ENCODE measurements at places on chromosomes 4 and X.

- no peak for DNase-seq
Observed at GRCh38 chrX:41686788-41687187, 2.0 kb upstream of the GPR34 start.

- no peak for DNase-seq
Observed at GRCh38 chrX:50719614-50720013, 94.4 kb downstream of the SHROOM4 start.

DNA sequence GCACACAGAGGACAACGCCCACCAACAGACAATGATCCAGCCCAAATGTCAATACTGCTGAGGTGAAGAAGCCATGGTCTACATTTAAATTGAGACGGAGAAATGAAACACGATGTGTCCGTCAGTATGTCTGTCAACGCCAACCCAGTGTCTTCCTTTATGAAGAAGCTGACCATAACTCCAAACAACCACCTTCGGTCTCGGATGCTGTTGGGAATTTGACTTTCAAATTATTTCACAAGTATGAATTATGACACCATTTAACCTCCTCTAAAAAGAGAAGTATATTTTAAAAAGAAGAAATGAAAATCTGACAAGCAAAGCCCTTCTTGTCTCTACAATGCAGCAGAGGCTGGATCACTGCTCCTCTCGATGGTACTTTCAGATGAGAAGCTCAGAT lies 123.7 kb upstream of the MAP3K15 start:
- DNase-seq: no peak

DNA sequence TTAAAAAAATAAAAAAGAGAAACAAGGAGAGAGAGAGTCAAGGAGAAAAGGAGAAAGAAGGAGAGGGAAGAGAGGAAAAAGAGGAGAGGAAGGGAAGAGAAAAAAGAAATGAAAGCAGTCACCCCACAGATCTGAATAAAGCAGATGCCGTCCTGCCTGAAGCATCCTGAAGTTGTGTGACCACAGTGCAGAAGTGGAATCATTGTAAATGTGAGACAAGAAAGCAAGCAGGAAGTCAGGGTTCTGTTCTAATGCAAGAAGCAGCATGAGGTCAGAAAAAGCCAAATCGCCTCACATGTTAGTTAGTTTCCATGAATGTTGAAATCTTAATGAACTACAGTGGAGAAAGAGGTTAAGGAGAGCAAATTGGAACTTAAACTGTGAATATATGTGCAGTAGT lies 692.5 kb downstream of the CENPC start:
- DNase-seq: no peak

GRCh38 chr4:3387943-3388361 lies 53.8 kb upstream of the HGFAC start:
- DNase-seq: no peak

- DNase-seq: no peak
Observed at GRCh38 chr4:105641845-105642244, 66.6 kb downstream of the INTS12 start.

DNA sequence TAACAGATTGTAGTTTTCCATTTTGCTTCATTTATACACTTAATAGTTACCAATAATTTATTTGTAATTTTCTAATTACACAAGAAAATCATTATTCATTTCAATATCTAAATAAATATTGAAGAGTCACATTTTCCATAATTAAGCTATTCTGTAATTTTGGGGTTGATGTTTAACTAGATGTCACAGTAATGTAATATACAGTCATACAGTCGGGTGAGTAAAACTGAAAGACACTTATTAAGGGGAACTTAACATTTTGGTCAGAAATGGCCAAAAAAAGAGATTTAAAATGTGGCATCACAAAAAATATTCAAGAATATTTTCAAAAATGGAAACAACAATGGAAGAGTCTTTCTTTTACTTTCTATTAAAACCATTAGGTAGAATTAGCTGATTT lies 1080.3 kb downstream of the ARAP2 start:
- DNase-seq: no peak

DNA sequence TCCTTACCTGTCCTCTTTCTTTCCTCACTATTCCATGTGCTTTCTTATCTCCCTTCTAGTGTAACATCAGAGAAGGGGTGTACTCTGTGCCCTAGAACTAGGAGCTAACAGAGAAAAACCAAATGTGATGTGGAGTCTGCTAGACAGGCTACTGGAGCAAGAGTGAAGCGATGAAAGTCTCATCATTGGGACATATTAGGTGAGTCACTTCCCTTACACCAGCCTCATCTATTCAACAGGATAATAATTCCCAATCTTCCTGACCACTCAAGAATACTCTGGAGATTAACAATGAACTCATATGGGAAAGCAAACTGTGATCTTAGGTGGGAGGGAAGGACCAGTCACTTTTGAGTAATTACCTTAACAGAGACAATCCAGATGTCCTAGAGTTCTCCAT lies 58.1 kb downstream of the RAB40A start:
- DNase-seq: no peak

DNA sequence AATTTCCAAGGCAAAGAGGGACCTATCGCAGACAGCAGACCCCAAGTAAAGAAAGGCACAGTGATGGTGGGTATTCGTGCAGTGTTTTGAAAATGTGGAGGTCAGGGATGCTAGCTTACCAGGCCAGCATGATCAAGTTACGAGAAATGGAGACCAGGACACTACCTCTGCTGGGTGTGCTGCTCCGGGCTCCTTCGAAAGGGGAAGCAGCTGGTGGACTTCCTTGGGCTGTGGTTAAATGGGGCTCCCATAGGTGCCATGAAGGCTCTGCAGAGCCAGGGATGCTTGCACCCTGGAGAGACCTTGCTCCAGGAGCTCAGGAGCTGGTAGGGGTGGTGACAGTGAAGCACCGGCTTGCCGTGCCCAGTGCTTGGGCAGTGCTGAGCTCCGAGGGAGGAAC lies 68.8 kb downstream of the TBL1X start:
- no peak for DNase-seq

DNA sequence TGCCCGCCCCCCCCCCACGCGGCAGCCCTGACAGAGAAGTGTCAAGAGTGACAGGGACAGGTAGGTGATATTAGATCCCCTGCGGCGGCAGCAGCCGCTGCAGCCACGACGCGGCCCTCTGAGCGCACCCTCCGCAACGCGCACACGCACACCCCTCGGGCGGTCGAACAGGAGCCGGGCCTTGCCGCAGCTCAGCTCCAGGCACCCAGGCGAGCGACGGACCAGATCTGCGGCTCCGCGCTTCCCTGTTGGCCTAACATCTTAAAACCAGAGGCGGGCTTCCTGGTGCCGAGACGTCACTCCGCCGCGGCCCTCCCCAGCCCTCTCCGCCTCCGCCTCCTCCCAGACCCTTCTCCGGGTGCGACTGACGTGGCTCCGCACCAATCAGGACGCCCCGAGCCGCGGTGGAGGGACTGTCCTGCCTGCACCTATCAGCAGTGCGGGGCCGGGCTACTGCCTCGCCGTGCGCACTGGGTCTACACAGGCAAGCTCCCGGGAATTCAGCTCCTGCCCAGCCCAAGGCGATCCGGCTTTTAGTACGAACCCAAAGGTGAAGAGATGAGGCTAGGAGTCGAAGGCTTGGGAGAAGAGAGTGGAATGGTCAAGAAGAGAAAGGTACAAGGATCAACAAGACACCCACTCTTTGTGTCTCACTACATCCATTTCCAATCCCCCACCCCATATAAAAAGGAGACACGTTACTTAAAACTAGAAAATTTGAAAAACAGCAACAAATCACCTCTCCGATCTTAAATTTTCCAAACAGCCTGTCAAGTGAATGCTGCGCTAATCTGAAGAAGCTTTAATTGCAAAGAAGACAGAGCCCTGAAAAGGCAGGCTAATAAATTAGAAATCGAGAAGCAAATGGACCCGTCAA lies at the start of gene PITX2:
TSS of gene PITX2 (minus strand) at position 237 of the 877 bp plus-strand sequence. CDS start 617 bp downstream, outside the sequence.
- DNase-seq: peak; percentile 97

GRCh38 chrX:118396113-118396512 lies 50.2 kb downstream of the WDR44 start:
- DNase-seq: no peak

GRCh38 chrX:127302841-127303240 lies 483.3 kb downstream of the PRR32 start:
- no peak for DNase-seq

GRCh38 chr4:153348006-153348405 lies 3.5 kb downstream of the MND1 start:
- no peak for DNase-seq

- DNase-seq: no peak
Observed at GRCh38 chr4:30836231-30836630, 116.1 kb downstream of the PCDH7 start.

DNA sequence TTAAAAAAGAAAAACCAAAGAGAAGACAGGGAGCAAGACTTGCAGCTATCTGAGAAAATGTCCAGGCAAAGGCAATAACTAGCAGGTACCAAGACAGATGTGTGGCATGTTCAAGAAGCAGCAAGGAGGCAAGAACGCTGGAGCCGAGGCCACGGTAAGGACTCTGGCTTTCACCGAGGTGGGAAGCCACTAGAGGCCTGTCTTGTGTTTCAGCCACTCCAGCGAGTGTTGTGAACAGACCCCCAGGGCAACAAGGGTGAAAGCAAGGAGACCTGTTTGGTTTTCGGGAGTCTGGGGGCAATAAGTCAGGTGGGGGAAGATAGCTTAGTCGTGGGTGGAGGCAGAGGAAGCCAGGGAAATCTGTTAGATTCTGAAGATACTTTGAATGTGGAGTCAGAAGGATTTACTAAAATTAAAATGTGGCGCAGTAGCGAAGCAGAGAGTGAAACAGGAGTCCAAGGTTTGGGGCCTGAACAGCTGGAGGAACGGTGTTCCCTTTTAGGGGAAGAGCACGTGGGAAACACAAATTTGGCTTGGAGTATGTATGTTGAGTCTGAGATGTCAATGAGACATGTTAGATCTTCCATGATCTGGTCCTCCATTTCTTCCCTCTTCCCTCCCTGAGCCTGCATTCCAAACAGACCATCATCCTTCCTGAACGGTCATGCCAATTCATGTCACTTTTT lies 3.1 kb downstream of the WDR1 start:
- DNase-seq: no peak

GRCh38 chr4:58301376-58301999 lies 1191.3 kb upstream of the IGFBP7 start:
- no peak for DNase-seq

- no peak for DNase-seq
Observed at GRCh38 chrX:38438321-38438720, 85.9 kb downstream of the OTC start.

DNA sequence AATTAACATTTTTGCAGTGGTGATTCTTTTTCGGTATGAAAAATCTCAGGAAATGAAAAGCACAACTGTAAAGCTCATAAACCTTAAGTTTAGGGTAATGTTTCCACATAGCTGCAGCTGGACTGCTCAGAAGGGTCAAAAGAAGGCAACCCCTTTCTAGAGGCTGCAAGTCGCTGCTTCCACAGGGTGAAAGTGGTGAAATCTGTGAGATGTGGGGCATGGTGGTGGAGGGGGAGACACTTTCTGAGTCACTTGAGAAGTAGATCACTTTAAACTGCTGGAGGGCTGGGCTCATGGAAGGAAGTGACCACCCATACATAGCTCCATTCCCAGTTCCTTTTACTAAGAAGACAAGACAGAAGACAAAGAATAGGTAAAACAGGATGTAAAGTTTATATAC lies 8.7 kb downstream of the SFRP2 start:
- no peak for DNase-seq

DNA sequence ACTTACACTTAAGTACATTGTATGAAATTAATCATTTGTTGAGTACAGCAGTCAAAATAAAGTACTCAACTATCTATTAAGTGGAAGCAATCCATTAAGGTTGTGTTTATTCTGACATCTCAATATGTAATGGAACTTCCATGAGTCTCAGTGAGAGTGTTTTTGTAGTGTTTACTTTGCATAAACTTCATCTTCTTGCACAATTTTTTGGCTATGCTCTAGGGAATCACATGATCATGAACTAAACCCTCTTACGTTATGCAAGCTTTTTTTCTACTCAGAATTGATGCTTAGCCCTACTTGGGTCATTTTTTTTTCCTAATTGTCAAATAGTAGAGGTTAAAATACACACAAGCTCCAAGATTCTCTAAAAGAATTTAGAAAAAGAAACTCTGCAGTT lies 21.1 kb upstream of the PIGA start:
- no peak for DNase-seq

GRCh38 chr4:98833384-98833783 lies 95.5 kb downstream of the EIF4E start:
- DNase-seq: no peak

- DNase-seq: no peak
Observed at GRCh38 chrX:112746812-112747595, 67.3 kb upstream of the LHFPL1 start.

- DNase-seq: no peak
Observed at GRCh38 chr4:84677995-84678394, 95.1 kb downstream of the CDS1 start.

- DNase-seq: no peak
Observed at GRCh38 chr4:58734030-58734674, 1624.0 kb upstream of the IGFBP7 start.

- DNase-seq: peak; percentile 26
Observed at GRCh38 chrX:48761674-48762471, at the start of gene GLOD5. TSS of gene GLOD5 (plus strand) at chrX:48761747. CDS start at chrX:48761791, 44 bp downstream.

GRCh38 chr4:71406459-71406963 lies 67.7 kb downstream of the SLC4A4 start:
- DNase-seq: no peak

GRCh38 chrX:110427076-110427475 lies 68.4 kb downstream of the RTL9 start:
- no peak for DNase-seq

- peak; percentile 83 for DNase-seq
Observed at GRCh38 chr4:6541789-6542188, 33.2 kb upstream of the MAN2B2 start.

DNA sequence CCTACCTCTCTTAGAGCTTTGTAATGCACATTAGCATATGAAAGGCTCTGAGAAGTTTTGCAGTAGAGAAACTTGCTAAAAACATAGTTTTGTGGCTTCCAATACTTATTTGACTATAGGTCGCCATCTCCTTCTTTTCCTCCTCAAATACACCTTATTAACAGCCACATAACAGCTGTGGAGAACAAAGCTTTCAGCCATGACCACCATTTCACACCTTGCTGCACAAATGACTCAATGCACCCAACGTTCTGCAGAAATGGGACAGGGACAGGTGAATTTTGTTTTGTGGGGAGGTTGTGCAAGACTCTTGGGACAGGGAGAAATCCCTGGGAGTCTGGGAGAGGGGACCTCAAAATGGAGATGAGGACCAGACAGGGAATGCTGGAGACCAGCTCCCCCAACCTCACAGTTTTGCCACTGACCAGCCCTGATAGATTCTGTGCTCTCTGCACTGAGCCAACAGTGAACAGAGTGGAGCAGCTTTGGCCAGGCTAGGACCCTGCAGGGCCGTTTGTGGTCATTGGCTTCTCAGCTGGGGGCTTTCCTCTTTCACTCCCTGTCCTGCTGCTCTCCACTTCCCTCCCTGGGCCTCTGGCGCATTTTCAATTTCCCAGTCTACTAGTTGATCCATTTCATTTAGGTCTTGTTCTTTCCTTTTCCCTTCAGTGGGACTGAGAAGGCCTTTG lies 16.6 kb downstream of the FRMPD3 start:
- no peak for DNase-seq

GRCh38 chrX:67555578-67556203 lies 11.9 kb downstream of the AR start:
- DNase-seq: peak; percentile 44

GRCh38 chr4:113919611-113920010 lies 59.8 kb downstream of the ARSJ start:
- DNase-seq: no peak
